ENCODE measurements at places on chromosomes 2 and 18.

GRCh38 chr18:24011123-24011917 lies 3.2 kb upstream of the TTC39C start:
- DNase-seq = no peak

GRCh38 chr18:1805521-1805920 lies 765.8 kb downstream of the METTL4 start:
- DNase-seq = no peak

GRCh38 chr18:35377875-35378573 lies 887 bp upstream of the ZNF396 start:
- peak; percentile 12 for DNase-seq

DNA sequence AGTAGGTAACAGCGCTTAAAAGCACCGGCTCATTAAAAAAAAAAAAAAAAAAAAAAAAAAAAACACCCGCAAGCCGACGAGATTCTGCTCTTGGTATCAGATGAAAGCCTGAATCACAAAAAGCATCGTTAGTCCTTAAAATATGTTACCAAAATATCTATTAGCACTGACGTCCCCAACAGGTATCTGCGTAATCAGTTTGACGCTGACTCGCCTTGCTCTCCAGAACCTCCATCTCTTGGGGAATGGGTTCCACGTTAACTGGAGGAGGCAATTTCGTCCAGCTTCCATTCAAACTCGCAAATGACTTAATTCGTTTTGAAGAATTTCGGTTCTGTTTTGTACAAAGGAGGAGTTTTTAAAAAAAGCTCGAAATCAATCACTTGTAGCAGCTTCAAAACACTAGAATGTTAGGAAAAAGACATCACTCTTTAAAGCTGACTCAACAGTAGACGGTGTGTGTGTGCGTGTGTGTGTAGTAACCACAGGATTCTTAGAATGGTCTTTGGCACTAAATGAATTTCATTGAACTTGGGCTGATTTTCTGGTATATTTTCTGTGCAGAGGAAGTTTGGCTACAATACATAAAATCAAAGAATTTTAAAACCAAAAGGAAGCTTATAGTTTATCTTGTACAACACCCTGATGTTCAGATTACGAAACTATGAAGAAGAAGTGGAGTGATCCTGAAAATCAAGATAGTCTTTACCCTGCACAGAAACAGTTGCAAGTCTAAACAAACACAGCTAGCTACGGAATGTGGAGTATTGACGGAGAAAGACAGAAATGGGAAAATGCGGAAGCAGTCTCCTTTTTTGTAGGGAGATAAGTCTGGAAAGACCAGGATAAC lies 1.1 kb upstream of the PGAP1 start:
- DNase-seq = peak; percentile 85

DNA sequence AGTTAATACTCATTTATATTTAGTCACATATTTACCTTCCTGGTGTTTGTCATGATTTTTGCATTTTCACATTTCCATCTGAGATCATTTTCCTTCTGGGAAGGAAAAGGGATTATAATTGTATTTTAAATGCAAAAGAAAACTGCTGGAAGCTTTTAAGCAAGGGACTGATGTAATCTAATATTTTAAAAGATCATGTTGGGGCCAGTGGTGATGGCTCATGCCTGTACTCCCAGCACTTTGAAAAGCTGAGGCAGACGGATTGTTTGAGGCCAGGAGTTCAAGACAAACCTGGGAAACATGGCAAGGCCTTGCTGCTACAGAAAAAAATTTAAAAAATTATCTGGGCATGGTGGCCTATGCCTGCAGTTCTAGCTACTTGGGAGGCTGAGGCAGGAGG lies 149.0 kb downstream of the MIB1 start:
- DNase-seq = no peak

DNA sequence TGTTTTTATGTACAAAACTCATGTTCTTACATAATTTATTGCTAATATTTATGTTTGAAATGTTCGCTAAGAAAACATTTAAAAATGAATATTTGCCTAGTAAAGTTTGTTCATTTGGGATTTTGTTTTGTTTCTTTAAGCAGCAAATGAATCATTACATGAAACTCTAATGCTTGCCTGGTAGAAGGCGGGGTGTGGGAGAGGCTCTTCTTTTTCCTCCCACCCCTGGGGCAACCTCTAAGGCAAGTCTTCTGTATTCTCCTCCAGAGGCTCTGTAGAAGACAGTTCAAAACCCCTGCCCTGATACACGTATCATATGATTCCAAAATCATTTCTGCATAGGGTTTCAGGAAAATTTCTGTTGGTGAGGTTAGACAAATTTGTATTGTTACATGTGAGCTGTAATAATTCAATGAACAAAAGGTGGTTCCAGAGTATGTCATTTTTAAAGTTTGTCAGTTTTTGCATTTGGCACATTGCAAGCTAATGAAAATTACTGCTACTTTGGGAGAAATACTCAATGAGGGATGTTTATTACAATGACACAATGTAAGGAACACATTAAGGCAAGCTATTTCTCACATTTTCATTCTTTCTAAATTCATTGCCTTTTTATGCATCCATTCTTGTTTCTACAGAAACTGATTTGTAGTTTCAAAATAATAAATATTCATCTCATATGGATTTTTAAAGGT lies 302.3 kb upstream of the UBE2E3 start:
- DNase-seq = no peak

DNA sequence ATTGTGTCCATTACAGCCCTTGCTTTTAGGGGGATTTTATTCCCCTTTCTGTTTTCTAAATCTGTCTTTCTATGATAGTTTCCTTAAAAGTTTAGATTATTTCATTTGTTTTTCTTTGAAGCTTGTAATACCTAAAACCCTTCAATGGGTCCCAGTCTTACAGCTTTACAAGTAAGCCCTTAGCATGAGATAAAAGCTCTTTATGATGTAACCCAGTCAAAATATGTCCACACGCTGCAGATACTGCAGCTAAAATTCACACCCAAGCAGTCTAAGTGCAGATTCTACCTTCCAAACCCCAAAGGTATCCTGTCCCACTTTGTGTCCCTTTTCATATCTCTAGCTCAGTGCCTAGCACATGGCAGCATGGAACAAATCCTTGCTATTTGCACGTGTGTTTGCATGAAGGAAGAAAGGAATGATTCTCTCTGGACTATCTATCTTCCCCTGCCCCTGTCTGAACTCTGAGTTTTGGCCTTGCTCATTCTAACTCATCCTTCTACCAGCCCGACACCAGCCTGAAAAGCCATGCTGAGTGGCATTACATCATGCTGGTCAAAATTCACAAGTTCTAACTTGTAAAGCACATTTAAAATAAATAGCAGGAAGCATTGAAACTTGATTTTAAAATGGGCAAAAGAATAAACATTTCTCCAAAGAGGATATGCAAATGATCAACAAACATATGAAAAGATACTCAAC lies 623.2 kb downstream of the IRS1 start:
- DNase-seq = no peak

- DNase-seq = no peak
These were observed 52.6 kb upstream of the GALR1 start for GRCh38 chr18:77197073-77197472.

- DNase-seq = no peak
These were observed 367.0 kb downstream of the RND3 start for GRCh38 chr2:150120326-150120955.

GRCh38 chr18:56119681-56120080 lies 518.7 kb downstream of the TXNL1 start:
- DNase-seq = no peak

- peak; percentile 58 for DNase-seq
These were observed at the start of gene ANXA4 for GRCh38 chr2:69741575-69742321. Gene ANXA4, plus strand, starts transcription at chr2:69742134. Its CDS starts 39,432 bp downstream, at chr2:69781566.
